ENCODE measurements at places on chromosomes 11 and 22.

DNA sequence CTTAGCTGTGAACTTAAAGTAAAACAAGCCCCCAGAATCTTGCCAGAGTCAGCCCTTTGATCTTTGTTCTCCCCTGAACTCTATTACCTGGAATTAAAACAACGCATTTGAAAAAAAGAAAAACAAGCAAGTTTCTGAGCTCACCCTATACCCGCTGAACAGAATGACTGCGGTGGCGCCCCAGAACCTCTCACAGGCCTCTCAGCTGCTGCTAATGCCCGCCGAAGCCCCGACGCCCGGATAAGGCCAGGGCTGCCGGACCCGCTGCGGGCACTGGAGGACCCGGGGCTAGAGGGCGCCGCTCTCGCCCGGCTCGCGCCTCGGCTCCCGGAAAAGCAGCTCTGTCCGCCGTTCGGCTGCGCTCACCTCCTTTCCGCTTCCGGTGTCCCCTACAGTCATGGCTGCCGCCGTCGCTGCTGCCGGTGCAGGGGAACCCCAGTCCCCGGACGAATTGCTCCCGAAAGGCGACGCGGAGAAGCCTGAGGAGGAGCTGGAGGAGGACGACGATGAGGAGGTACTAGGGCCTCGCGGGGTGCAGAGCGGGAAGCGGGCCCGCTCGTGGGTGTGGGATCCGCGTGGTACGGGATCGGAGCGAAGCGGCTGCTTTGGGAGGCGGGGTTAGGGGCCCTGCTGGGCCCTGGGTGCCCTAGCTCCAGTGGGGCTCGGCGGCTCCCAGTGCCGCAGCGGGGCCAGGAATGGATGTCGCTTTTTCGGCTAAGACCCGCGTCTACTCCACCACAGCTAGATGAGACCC, at the start of gene TOMM22:
Gene TOMM22, plus strand, starts transcription at position 376 of the 754 bp plus-strand sequence. Its CDS starts 22 bp downstream, at position 398.
- peak; percentile 72 for DNase-seq

- DNase-seq: no peak
These were observed 14.4 kb downstream of the OAF start for GRCh38 chr11:120224972-120225909.

DNA sequence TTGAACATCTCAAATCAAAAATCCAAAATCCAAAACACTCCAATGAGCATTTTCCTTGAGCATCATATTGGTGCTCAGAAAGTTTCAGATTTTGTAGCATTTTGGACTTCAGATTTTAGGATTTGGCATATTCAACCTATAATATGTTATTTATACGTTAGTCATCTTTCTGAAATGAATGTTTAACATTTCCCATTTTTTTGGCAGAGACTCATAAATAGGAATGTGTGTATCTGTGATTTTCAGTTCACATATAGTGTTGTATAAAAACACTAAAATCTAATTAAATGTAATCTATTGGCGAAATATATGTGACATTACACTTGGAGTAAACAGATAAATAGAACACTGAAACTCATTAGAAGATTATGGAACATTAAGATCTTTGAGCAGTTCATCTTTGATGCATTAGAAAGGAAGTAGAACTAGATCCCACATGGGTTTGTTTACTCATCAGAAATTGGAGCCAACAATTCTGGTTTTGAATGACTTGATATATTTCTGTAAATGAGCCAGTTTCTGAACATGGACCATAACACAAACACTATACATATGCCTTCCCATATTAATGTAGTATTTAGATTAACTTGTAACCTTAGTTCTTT, 153.1 kb downstream of the UVRAG start:
- no peak for DNase-seq

- DNase-seq: no peak
These were observed 9.4 kb upstream of the RTCB start for GRCh38 chr22:32421484-32421883.

DNA sequence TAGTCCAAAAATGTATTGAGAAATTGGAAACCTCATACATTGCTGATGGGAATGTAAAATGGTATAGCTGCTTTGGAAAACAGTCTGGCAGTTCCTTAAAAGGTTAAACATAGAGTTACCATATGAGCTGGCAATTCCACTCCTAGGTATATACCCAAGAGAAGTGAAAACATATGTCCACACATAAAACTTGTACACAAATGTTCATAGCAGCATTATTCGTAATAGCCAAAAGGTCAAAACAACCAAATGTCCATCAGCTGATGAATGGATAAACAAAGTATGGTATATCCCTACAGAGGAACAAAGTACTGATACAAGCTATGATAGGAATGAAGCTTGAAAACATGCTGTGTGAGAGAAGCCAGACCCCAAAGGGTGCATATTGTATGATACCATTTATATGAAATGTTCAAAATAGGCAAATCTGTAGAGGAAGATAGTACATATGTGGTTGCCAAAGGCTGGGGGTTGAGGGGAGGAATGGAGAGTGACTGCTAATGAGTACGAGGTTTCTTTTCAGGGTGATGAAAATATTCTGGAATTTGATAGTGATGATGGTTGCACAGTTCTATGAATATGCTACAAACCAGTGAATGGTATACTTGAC, 85.8 kb downstream of the ZBTB16 start:
- DNase-seq: no peak

DNA sequence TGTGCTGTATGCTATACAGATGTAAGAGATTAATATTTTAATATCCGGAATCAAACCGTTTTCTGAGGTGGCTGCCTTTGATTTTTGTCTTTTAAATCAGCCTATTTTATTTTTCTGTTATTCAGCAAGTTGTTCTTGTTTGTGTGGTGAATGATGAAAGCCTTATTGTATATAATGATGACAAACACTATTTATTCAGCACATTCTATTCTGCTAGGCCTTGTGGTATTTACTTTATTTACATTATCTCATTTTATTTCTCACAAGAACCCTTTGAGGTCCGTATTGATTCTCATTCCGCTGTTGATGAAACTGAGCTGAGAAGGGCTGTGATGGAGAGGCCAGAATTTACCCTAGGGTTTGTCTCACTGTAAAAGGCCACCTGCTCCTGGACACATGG, 40.5 kb downstream of the KREMEN1 start:
- no peak for DNase-seq
